IgD-negative memory B cell (primary cell): ENCODE measurements at places on chromosomes 7 and 10. TPM values are rescaled to one million over a fixed set of nuclear protein-coding genes. Genes with fewer than 3 reads are reported as not detected.

The TMEM213 gene
- not detected for polyA plus RNA-seq

The SKIDA1 gene
- not detected for polyA plus RNA-seq

The LRRTM3 gene
- polyA plus RNA-seq = not detected

The SH2B2 gene
- polyA plus RNA-seq = 64.5 TPM

The CALML3 gene
- not detected for polyA plus RNA-seq

The CNPY4 gene
- polyA plus RNA-seq = 4.5 TPM

The CLCN1 gene
- not detected for polyA plus RNA-seq

The EBF3 gene
- polyA plus RNA-seq = not detected

The CUL2 gene
- polyA plus RNA-seq = 21.8 TPM

The GNGT1 gene
- not detected for polyA plus RNA-seq

The DRGX gene
- not detected for polyA plus RNA-seq

The TUBB8 gene
- 0.59 TPM for polyA plus RNA-seq

The CNTNAP2 gene
- 47.3 TPM for polyA plus RNA-seq

The GLI3 gene
- not detected for polyA plus RNA-seq

The HHEX gene
- polyA plus RNA-seq = 134 TPM

The TEX36 gene
- not detected for polyA plus RNA-seq

The VGF gene
- polyA plus RNA-seq = not detected

The CFTR gene
- not detected for polyA plus RNA-seq

The CALCR gene
- polyA plus RNA-seq = not detected

The EPO gene
- polyA plus RNA-seq = not detected

The TAC1 gene
- not detected for polyA plus RNA-seq

The CHRM2 gene
- polyA plus RNA-seq = not detected

The CCSER2 gene
- polyA plus RNA-seq = 41.3 TPM

The EPHA1 gene
- polyA plus RNA-seq = 0.80 TPM
